H9 (cell line): ENCODE measurements at places on chromosomes 16 and 17. TPM values are rescaled to one million over a fixed set of nuclear protein-coding genes. Genes with fewer than 3 reads are reported as not detected.

DNA sequence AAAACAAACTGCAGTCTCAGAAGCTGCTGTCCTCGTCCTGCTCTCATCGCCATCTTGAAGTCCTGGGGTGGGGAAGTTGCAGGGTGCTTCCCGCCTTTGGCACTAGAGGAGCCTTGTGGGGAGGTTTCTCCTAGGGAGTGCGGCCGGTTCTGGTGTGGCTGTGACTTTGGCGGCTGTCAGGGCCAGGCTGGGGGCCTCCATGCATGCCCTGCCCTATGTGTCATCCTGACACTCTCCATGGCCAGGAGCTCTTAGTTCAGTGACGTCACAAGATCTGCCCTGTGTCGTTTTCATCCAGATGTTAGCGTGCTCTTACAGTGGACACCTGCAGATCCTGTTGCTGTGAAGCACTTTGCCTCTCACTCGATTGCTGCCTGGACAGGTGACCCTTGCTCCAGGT lies 49.6 kb downstream of the PLD6 start:
- H3K27me3 ChIP-seq: no peaks in the 10 kb centered on the region
- H3K4me3 ChIP-seq: no peak overlapping the region
- peaks cover 70% of the 10 kb centered on the region for H3K36me3 ChIP-seq
- H3K27ac ChIP-seq: no peak overlapping the region
- DNase-seq: no peak

- peak; percentile 64 for DNase-seq
- H3K4me1 ChIP-seq: peaks cover 10% of the 10 kb centered on the region; the same call in 1 of the 2 replicates
- no peaks in the 10 kb centered on the region for H3K27me3 ChIP-seq
- H3K27ac ChIP-seq: no peak overlapping the region
- no peaks in the 10 kb centered on the region for H3K36me3 ChIP-seq
Observed at GRCh38 chr17:65185668-65186382, 48.7 kb downstream of the RGS9 start.

DNA sequence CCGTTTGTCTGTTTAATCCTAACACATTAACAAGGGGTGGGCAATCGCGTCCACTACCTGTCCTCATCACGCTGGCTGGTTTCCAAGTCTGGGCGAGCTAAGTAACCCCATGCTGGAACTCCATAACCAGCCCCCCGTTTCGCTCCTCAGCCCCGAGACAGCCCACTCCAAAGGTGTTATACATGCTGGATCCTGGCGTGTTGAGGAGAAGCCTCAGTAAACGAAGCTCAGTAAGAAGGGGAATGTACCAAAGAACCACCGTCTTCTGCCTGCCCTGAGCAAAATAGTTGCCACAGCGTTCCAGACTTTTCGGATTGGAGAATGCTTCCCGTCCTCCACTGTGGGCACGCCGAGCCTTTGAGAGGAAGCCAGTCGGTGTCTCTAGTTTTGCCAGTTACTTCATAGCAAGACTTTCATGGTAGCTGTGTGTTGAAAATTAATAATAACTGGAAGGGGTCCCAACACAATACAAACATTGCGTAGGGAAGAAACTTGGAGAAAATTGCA lies 16.1 kb upstream of the C17orf78 start:
- peaks cover 3% of the 10 kb centered on the region for H3K4me1 ChIP-seq
- peak overlapping the region; percentile 53 for H3K4me3 ChIP-seq
- DNase-seq: no peak
- peaks cover 3% of the 10 kb centered on the region for H3K36me3 ChIP-seq
- peak overlapping the region; percentile 35 for H3K27ac ChIP-seq

DNA sequence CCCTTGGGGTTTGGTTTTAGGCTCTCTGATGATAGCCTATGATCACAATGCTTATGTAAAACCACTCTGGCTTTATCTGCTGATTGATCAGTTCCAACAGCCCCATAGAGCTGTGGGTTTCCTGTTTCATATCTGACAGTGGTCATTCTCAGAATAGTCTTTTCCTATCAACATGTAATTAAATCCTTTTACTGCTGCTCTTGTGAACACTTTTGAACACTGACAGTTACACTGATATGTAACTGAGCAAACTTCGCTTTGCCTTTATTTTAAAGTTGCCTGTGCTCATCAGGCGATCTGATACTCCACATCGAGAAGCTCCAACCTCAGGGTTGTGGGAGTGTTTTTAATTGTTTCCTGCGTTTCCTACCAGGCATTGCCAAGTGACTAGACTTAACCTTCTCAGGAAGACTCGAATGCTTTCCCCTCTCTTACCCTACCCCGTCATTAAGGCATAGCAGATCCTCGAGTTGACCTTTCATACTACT lies 17.3 kb upstream of the CLEC18B start:
- H3K4me1 ChIP-seq: no peaks in the 10 kb centered on the region
- no peak for DNase-seq
- no peaks in the 10 kb centered on the region for H3K27me3 ChIP-seq
- H3K36me3 ChIP-seq: peaks cover 2% of the 10 kb centered on the region; the same call in 1 of the 3 replicates
- H3K4me3 ChIP-seq: no peak overlapping the region
- H3K27ac ChIP-seq: no peak overlapping the region

GRCh38 chr17:82875407-82875856 lies 35.6 kb upstream of the ZNF750 start:
- no peak overlapping the region; the same call in 2 of the 3 replicates for H3K4me3 ChIP-seq
- no peaks in the 10 kb centered on the region for H3K27me3 ChIP-seq
- H3K4me1 ChIP-seq: no peaks in the 10 kb centered on the region
- peak; percentile 81 for DNase-seq
- no peak overlapping the region for H3K27ac ChIP-seq

GRCh38 chr16:23342083-23342640 lies 40.1 kb downstream of the SCNN1B start:
- H3K27ac ChIP-seq: no peak overlapping the region
- H3K27me3 ChIP-seq: no peaks in the 10 kb centered on the region
- H3K4me1 ChIP-seq: no peaks in the 10 kb centered on the region
- DNase-seq: no peak
- H3K4me3 ChIP-seq: no peak overlapping the region
- no peaks in the 10 kb centered on the region; the same call in 1 of the 2 replicates for H3K36me3 ChIP-seq

GRCh38 chr16:66569827-66570405 lies 3.7 kb downstream of the CMTM1 start:
- H3K4me1 ChIP-seq: no peaks in the 10 kb centered on the region
- H3K36me3 ChIP-seq: peaks cover 12% of the 10 kb centered on the region
- H3K27me3 ChIP-seq: no peaks in the 10 kb centered on the region
- no peak for DNase-seq

DNA sequence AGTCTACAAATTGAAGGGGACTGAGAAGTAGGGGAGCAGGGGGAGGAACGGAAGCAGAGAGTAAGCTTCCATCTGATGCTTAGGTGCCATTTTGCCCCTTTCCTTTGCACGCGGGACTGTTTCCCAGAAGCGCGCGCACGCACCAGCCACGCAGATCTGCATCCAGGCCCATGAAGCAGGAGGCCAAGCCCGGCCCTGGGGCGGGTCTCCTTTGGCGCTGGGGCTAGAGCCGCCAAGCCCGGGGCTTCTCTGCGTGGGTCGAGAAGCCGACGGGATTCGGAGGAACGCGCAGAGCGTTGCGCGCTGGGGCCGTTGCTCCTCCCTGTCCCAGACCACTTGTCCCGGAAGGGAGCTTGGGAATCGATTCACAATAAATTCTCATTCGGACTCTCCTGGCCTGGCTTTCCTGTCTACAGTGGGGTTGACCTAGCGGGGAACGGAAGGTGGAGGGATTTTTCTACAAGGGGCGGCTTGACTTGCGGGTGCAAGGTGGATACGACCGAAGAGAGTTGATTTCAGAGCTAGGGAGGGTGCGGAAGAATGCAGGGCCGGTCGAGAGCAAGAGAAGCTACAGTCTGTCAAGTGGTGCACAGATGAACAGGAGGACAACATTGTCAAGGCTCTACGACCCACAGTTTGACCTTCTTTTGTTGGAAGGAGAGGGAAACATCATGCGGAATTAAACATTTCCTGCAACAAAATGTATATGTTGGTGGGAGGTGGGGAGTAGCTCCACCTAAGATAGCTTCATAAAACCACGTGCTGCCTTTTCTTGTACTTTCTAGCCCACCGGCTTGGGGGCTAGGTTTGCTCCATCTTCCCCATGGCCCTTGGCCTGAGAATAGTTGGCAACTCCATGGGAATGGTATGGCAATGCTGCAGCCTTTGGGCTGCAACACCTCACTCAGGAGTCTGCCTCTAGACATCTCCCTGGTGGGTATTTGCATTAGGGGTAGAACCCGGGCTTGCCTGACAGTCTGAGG lies 4.5 kb downstream of the HOXB9 start:
- peaks cover 2% of the 10 kb centered on the region; the same call in 1 of the 3 replicates for H3K36me3 ChIP-seq
- peaks cover 97% of the 10 kb centered on the region for H3K27me3 ChIP-seq

GRCh38 chr17:77425791-77426641 lies 285.2 kb downstream of the SEC14L1 start:
- H3K4me3 ChIP-seq: no peak overlapping the region
- peaks cover 10% of the 10 kb centered on the region; the same call in 1 of the 2 replicates for H3K4me1 ChIP-seq
- DNase-seq: peak; percentile 82
- peaks cover 2% of the 10 kb centered on the region; the same call in 1 of the 2 replicates for H3K36me3 ChIP-seq
- H3K27ac ChIP-seq: no peak overlapping the region

DNA sequence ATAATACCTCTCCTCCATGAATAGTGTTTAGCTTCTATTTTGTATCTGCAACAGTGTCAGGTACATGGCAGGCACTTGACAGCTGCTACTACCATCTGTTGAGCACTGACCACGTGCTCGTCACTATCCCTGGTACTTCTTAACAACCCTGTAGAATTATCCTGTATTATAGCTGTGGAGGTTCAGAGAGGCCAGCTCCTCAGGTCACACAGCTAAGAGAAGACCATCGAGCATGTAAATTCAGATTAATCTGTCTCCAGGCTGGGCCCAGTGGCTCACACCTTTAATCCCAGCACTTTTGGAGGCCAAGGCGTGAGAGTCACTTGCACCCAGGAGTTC lies 26.3 kb downstream of the WSB1 start:
- H3K36me3 ChIP-seq: peaks cover 32% of the 10 kb centered on the region
- DNase-seq: peak; percentile 21
- no peaks in the 10 kb centered on the region for H3K4me1 ChIP-seq
- no peak overlapping the region for H3K27ac ChIP-seq
- no peak overlapping the region for H3K4me3 ChIP-seq

Gene MYL4
- total RNA-seq: 0.26 and 0.66 TPM in 2 replicates

Gene OR1A1
- total RNA-seq: not detected in 2 replicates

Gene FNDC8
- not detected in 2 replicates for total RNA-seq

Gene EVPL
- total RNA-seq: 0.48 and 0.53 TPM in 2 replicates
